ENCODE measurements at places on chromosomes 7 and 10. TPM values are rescaled to one million over a fixed set of nuclear protein-coding genes. Genes with fewer than 3 reads are reported as not detected.

SLC26A5 gene
- total RNA-seq, result not detected

MMP21 gene
- not detected for total RNA-seq

NUDT13 gene
- total RNA-seq, result 1.2 TPM

ETV1 gene
- total RNA-seq, result 6.5 TPM

MAPK8 gene
- 34.0 TPM for total RNA-seq

SEC61G gene
- 212 TPM for total RNA-seq

NAMPT gene
- 57.6 TPM for total RNA-seq

TMEM270 gene
- total RNA-seq, result not detected

- peak; percentile 71 for DNase-seq
Observed at GRCh38 chr10:121007264-121007663, 156.1 kb downstream of the WDR11 start.

DNA sequence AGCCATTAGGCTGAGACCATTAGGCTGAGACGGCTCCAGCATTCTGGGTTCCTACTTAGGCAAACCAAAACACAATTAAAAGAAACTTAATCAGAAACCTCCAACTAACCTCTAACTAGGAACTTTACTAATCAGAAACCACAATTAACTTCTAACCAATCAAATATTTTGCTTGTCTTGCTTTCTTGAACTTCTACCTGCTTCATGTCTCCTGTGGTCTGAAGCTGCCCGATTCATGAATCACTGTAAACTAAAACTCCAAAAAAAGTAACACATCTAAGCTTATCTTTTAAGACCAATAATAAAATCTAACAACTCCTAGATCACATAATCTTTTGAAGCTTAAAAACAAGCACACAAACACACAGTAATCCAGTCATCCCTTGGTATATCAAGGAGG, 76.1 kb downstream of the PDSS1 start:
- no peak for DNase-seq

DNA sequence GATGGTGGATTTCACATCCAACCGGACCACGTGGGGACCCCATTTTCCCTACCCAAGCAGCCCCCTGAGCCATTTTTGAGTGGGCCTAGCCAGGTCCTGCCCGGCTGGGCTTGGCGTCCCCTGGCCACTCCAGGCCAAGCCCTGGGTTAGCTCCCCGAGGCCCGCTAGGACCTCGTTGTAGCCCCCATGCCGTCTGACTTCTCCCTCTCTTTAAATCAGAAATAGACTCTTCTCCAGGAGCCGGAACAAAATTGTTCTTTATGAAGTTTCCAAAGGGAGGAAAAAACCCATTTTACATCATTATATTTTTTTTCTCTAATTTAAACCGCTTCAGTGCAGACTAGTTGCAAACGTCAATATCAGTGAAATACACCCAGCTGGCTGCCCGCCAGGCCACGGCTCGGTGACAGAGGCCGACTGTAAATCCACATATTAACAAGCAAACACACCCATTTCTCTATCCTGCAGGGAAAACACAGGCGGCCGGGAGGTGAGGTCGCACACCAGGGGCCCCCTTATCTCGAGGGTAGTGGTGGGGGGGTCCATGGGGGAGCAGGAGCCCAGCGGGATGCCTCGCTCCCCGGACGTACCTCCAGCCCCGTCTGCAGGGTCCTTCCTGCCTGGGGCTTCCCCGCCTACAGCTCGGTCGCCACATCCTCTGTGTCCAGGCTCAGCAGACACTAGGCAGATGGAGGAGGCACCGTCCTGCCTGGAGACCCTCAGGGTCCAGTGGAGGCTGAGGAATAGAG, 72.7 kb downstream of the ELFN1 start:
- DNase-seq, result no peak

DNA sequence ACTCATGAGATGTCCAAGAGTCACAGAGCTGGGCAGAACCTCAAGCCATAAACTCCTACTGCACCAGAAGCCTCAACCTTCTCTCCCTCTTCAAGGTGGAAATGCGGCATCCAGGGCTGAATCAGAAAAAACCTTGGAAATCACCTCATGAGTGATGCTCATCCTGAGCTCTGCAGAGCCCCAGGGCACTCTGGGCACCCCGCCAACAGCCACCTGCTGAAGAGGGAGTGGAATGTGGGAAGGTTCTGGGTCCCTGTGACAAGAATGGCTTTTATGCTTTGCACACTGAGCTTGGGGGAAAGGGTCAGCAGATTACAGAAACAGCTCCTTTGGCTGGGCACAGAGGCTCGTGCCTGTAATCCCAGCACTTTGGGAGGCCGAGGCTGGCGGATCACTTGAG, 18.8 kb downstream of the NUDT1 start:
- DNase-seq, result peak; percentile 67

- DNase-seq, result no peak
Observed at GRCh38 chr10:47366731-47367460, 17.2 kb downstream of the ZNF488 start.

- DNase-seq, result no peak
Observed at GRCh38 chr10:79407811-79408795, 37.3 kb downstream of the ZCCHC24 start.

GRCh38 chr7:108660465-108660864, 90.8 kb downstream of the DNAJB9 start:
- no peak for DNase-seq

DNA sequence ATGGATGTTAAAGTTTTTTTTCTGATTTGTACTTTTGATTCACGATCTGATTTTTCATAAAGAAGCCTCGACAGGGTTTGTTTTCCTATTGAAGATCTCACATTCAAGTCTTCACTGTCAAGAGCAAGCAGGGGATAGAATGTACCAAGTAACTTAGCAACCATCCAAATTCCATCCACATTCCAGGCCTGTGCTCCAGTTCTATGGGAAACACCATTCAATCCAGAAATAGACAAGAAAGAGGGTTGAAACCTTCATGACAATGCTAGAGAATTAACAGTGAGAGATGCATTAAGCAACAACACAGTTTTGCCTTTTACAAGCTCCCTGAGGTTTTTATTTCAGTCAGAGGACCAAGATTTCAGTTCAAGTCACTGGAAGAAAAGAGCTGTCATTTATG, 300.2 kb downstream of the NEBL start:
- DNase-seq, result no peak

- DNase-seq, result no peak
Observed at GRCh38 chr7:98483276-98483963, 82.5 kb upstream of the BAIAP2L1 start.

- no peak for DNase-seq
Observed at GRCh38 chr7:102080434-102081243, 206.0 kb upstream of the SH2B2 start.

DNA sequence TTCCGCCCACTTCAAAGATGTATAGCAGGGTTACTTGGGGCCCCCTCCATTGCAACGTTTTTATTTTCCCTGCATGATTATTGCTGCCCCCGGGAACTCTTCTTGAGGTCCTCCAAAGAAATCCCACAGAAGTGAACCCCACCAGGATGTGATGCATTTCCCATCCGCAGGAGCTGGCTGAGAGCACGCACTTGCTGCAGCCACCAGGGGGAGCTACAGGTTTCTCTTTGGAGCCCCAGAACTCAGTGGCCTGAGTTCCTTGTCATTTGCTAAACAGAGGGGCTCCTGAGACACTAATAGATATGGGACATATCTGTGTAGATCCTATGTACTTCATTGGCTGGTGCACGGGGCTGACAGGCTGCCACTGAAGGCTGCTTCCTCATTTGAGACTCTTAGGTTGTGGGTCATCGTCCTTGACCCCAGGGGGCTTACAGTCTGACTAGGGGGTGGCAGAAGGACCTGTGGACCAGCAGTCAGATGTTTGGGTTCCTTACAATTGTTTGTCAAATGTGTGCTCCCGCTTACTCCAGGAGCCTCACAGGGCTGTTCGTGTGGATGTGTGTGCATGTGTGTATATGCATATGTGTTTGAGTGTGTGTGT, 52.3 kb upstream of the ENO4 start:
- DNase-seq, result no peak

- DNase-seq, result no peak
Observed at GRCh38 chr10:119539359-119539825, 3.1 kb downstream of the RGS10 start.

GRCh38 chr10:104895981-104896380, 254.9 kb downstream of the SORCS3 start:
- no peak for DNase-seq

- DNase-seq, result no peak
Observed at GRCh38 chr10:3516923-3517255, 268.1 kb downstream of the KLF6 start.

GRCh38 chr7:132855901-132856300, 226.0 kb downstream of the CHCHD3 start:
- no peak for DNase-seq

GRCh38 chr7:7178906-7179305, 3.4 kb upstream of the C1GALT1 start:
- DNase-seq, result peak; percentile 90

DNA sequence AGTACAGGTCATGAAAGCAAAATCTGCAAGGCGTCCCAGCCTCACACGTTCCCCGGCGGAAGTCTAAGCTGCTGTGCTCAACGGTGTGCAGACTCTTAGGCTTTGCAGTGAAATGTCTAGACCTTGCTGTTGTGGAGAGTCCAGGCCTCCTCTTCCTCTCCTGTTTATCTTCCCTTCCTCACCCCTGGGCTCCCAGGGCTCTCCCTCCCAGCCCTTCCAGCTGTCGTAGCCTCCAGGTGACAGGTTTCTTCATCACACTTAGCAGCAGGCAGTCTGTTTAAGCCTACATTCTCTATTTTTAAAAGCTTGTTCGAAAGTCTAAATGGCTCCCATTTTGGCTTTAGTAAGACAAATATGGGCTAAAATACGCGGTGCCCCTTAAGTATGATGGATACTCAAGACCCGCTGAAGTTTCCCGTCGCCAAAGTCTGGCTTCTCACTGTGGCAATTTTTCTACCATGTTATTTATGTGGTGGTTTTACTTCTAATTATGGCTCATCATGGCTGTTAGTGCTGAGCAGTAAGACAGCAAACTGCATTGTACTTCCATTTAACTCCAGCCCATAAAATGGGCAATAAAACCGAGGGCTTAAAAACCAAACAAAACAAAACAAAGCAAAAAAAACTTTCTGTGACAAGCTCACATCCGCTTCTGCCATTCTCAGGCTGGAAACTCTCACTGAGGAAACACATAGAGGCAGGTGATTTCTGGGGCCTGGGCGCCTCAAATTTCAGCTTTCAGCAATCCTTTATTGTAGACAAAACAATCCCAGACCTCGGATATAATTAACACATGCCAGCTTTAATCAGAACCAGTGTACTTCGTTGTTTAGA, 243.2 kb downstream of the SNX10 start:
- no peak for DNase-seq

DNA sequence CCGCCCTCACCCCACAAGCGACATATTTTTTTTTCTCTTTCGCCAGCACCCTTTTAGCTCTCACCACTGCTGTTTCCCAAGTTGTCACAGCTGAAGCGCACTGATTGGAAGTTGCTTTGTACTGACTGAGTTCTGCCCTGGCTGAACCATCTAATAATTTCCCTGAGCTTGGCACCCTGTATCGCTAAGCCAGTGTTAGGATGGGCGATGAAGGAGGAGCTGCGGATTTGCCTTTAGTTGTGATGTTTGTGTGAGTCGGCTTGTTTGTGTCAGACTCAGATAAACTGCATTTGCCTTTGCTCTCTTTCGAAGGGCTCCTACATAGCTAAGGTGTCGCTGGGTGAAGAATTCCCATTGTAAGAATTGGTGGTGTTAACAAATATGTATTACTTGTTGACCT, 1.3 kb upstream of the ATXN7L1 start:
- DNase-seq, result no peak

GRCh38 chr10:128432423-128432822, 306.2 kb upstream of the MKI67 start:
- no peak for DNase-seq

DNA sequence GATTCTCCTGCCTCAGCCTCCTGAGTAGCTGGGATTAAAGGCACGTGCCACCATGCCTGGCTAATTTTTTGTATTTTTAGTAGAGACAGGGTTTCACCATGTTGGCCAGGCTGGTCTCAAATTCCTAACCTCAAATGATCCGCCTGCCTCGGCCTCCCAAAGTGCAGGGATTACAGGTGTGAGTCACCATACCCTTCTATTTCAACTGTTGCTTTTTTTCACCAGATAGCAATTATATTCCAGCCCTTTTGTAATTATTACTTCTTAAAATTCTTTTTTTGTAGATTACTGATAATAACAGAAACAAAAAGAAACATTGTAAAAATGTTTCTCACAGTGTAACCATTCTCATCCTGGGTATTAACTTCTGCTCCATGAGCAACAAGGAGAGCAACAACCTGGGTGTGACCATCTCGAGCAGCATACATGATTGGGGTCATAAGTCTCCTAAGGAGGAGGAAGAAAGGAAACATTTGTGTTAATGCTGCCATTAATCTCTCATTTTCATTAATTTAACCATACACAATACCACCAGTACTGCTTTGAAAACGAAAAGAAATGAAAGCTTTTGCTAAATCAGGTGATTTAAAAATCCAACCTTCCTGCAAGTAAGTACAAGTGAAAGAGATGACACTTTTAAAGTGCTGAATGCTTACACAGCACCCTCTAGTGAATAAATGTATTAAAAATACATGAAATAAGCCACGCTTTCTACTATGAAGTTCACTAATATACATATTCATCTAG, 41.8 kb downstream of the ASZ1 start:
- peak; percentile 32 for DNase-seq

DNA sequence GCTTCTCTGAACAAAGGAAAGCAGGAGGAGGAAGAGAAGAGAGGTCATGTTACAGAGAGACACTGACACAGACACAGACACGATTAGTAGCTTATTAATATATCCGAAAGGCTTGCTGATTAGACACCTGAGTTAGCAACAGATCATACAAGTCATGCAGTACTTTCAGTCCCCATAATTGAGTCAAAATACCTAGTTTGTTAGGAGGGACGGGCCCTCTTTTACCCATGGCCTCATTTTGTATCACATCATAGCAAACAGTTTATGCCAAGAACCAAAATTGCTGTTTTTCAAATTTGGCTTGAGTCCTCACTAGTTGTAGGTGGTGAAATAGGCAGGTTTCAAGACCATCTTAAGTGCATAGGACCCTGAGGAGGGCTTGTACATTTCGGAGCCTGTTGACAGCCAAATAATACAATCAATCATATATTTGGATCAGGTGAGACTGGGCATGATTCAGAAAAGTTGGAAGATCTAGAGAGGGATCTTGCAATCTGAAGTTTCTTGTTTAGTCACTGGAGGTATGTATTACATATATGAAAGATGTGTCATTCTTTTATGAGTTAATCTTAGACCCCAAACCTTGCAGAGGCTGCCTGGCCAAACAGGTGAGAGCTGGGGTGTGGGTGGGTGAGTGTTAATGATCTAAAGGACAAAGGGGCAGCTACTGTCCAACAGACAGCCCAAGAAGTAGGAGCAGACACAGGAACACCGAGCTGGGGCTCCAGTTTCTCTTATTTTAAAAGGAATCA, 65.4 kb downstream of the PRPF18 start:
- peak; percentile 61 for DNase-seq

Data from foreskin keratinocyte (primary cell).